Stimulated activated naive B cell treated with anti-CD40 and anti-IgM and Interleukin-4, amounts not matched to agents 10 μg/mL and 1 μg/mL and 100 μg/mL, for 72 hours (primary cell): ENCODE measurements at places on chromosomes 1 and 21.

- no peak for DNase-seq
These were observed 303.4 kb upstream of the PRMT6 start for GRCh38 chr1:106753066-106753465.

DNA sequence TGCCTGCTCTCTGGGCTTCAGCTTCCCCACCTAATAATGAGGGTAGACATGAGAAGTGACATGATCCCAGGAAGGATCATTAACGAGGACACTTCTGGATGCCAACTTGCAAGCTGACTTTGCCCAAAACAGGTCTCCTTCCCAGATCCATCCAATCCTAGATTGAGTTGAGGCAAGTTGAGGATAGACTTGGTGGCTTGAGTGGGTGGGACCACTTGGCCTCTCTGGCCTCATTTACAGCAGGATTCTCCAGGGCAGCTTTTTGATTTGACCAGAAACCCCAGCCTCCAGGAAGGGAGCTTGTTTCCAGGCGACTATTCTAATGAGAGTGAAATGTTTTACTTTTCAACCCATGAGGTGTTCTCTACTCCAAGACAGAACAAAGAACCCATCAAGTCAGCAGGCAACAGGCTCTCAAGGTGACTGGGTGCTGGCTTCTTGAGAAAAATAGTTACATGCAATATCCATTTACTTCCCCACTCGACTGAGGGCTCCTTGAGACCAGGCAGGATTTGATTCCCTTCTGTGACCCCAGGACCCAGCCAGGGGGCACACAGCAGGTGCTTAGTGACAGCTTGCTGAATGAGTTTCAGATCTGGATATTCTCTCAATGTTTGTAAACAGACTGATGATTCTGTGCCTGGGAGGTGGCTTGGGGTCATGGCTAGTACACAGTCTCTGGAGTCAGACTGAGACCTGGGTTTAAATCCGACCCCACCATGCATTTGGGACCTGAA is 128.2 kb downstream of the DMRTB1 start:
- DNase-seq: no peak

- no peak for DNase-seq
These were observed 137.7 kb downstream of the COQ8A start for GRCh38 chr1:227077783-227078182.

- no peak for DNase-seq
These were observed 33.0 kb upstream of the CAMK1G start for GRCh38 chr1:209550519-209550918.

GRCh38 chr1:171898941-171899340 is 57.6 kb downstream of the DNM3 start:
- no peak for DNase-seq

DNA sequence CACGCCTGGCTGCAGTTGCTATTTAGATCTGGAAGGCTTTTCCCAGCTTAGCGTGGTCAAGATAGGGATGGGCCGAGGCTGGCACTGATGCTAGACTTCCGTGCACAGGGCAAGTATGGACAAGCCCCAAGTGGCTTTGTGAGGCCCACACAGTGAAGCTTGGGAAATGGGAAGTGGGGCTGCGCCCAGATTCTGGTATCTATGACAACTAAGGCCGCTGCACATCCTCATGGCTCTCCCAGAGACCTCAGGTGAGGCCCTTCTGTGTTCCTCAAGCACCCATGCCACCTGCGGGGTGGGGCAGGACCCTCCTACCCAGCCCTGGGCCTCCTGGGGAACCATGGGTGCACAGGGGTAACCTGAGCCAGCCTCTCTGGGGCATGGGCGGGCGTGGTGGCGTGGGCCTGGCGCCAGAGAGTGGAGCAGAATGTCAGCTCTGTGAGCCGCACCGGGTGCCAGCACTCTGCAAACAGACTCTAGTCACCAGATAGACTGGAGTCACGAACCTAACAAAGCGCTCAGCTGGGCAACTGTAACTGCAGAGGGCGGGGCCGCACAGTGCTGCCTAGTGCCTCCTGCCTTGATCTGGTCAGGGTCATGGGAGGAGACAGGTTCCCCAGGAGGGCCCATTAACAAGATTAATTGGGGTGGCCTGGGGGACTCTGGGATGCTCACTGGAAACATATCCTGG is 46.4 kb downstream of the ELF3 start:
- no peak for DNase-seq

GRCh38 chr1:240091614-240092300 is at the start of gene FMN2:
TSS of gene FMN2 (plus strand) at chr1:240091883. CDS start at chr1:240092110, 227 bp downstream.
- no peak for DNase-seq

GRCh38 chr1:2016123-2016522 is 3.0 kb upstream of the GABRD start:
- no peak for DNase-seq

GRCh38 chr21:22575165-22575584 is 1577.0 kb downstream of the NCAM2 start:
- no peak for DNase-seq

- DNase-seq: no peak
These were observed 2.2 kb downstream of the COPA start for GRCh38 chr1:160340866-160341265.

DNA sequence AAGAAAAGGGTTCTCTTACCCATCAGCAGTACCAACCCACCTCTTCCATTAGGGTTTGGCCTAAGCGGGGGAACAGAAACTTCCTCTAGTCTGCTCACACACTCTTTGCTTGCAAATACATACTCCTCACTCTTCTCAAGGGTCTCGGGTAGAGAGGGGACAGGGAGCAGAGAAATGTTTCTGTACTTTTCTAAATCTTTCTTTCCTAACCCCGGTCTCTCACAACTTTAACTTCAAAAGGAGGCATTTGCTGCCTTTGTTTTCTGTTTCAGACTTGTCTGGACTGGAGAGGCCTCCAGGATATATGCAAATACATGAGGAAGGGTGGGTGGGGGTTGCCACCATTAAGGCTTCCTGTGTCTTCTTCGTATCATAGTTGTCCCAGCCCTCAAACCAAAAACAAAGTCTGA is 10.5 kb upstream of the LAX1 start:
- DNase-seq: peak; percentile 27
